Stimulated activated CD4-positive, alpha-beta T cell treated with anti-CD3 and anti-CD28 coated beads, Interleukin-4, amount 100 ng/mL, for 48 hours (primary cell): ENCODE measurements at places on chromosomes 16 and 17.

DNA sequence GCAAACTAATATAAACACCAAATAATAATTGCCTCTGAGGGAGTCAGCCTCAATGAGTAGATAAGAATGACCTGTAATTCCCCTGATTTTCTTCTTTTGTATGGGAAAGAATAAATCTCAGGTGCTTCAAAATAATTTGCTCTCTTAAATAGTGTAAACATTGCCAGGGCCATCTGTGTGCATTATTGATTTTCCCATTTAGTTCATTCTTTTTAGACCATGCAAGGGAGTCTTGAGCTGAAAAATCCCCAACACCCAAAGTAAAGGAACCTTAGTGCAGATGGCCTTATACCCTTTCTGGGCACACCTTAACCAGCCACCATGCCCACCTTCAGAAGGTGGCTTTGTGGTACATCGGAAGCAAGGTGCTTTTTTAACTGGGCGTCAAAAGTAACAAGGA lies 267.2 kb downstream of the TMEM114 start:
- no peak for DNase-seq

GRCh38 chr16:2040041-2040786 lies 7.4 kb downstream of the NTHL1 start:
- no peak for DNase-seq

DNA sequence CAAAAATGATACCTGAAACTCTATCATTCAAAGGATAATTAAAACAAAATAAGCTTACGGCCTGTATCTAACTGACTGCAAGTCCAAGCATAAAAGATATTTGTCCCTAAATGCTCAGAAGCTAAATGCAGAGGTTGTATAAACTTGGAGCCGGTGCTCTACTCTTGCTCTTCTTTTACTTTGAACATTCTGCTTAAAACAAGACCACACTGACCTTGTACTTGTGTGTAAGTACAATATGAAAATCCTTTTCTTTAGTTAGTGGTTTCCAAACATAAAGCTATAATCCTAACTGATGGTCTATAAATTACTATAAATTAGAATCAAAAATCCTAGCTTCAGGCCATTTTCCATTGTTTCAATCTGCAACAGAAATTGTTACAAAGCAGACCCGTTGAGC lies 74.6 kb downstream of the SPAG9 start:
- DNase-seq: no peak

DNA sequence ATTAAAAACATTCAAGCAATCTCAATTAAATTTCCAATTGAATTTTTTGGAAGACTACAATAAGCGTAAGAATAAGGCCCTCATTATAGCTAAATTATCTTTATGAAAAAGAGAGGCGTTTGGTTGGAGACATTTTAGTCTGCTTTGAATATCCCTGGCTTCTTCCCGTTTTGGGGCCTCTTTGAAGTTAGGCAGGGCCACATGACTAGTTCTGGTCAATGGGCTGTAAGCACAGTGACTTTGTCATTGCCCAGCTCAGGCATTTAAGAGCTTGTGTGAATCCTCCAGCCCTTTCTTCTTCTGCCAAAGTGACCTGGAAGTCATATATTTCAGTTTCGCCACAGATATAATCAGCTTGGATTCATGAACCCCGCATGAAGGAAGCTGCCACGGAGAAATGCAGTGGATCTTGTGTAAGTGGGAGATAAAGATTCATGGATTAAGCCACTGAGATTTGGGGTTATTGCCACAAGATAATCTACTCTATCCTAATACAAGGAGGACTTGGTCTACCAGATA lies 21.7 kb upstream of the UBTF start:
- DNase-seq: no peak

DNA sequence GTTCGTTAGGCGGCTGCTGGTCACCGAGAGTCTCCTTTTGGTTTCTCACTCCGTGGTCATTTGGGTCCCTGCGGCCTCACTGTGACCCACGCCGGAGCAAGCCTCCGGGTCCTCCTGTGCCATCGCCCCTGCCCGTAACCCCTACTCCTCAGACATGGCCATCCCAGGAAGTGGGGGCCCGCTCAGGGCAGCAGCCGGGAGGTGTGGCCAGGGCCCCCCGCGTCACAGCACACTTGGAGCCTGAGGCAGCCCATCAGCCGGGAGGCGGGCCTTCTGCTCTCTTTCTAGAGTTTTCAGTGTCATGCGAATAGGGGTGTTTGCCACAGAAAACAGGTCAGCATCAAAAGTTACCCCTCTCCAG lies 7.9 kb upstream of the WFIKKN1 start:
- DNase-seq: no peak
